ENCODE measurements at places on chromosomes 3 and 15.

- no peak for DNase-seq
Measured at GRCh38 chr15:91152896-91153581, 53.0 kb downstream of the SV2B start.

DNA sequence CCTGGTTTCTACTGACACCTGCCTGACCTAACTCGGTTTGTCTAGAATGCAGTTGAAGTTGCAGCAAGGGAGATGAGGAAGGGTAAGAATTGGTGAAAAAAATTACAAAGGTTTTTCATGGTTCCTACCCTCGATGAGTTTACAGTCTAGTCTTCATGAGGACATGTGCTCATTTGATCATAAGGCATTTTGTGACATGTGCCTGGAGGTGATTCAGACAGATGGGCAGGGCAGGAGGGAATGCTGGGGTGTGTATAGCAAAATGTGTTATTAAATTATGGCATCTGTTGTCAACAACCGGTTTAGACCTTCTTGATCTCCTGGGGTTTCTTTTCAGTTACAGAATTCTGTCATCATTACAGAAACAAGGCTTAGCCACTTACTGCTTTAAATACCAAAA is 101.2 kb downstream of the CACNA1D start:
- DNase-seq, result no peak

DNA sequence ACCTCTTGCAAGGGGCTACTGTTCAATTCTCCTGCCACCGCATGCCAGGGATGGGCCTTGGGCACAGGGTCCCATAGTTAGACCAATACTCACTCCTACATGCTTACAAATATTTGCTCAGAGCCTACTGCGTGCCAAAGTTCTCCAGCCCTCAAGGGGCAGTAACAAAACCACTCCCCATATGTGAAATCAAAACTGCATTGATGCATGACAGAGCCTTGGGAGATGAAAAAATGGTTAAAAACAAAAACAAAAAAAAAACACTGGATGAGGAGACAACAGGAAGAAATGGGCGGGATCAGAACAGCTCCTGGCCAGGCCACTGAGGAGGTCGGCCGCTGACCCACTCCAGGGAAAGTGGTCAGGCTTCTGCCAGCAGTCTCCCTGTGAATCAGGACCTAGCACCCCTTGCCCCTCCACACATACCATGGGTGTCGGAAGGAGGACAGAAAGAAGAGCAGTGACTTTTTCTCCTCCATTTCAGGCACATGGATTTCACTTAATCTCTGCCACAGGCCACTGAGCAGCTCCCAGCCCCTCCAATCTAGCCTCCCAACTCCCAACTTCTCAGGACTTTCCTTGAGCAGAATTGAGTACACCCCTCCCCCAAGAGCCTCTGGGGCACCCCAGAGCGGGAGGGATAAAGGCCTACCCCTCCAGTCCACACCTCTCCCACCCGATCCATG is 2.8 kb downstream of the PLXNB1 start:
- DNase-seq, result no peak

DNA sequence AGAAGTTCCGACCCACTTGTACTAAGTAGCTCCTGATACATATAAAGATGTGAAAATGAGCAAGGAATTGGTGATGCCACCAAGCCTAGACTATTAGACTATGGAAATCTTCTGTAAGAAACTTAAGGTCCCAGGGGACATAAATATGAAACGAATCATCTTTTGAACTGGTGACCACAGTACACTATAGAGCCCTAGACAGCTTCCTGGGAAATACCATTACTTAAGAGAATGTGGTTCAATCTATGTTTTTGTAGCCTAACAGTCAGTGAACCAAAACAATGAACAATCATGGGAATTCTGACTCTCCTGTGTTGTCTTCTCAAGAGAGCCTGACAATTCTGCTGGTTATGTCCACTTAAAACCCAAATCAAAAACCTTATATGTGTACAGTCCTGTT is 191.6 kb downstream of the GREM1 start:
- DNase-seq, result peak; percentile 7

DNA sequence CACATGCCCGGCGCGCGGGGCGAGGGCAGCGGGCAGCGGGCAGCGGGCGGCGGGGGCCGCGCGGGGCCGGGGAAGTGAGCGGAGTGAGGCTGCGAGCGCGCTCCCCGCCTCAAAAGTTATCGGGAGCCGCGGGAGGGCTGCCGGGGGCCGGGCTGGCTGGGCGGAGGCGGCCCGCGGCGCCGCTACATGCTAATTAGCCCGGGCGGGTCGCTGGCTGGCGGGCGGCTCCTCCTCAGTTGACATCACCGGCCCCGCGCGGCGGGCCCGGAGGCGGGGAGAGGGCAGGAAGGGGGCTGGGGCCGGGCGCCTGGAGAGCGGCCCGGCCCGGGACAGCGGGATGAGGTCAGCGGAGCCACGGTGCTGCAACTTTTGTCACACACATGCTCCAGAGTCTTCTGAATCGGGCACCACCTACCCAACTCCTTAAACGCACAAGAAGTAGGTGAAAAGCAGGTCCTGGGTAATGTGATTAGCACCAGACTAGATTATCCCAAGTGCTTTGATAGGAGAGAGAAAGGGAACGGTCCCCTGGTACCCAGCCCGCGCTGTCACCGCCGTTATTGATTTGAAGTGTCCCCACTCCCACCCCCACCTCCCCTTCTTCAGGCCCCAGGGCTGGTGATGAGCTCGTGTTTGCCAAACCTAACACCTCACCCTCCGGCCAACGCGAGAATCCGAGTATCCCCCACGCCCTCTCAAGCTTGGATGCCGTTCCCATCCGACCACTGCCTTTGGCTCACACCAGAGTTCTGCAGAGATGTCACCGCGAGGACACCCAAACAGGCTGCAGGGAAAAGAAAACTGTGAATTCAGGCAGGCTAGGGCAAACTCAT is at the start of gene HEG1:
Gene HEG1, minus strand, starts transcription at position 85 of the 833 bp plus-strand sequence. CDS start 107 bp downstream, outside the sequence.
- DNase-seq, result no peak

DNA sequence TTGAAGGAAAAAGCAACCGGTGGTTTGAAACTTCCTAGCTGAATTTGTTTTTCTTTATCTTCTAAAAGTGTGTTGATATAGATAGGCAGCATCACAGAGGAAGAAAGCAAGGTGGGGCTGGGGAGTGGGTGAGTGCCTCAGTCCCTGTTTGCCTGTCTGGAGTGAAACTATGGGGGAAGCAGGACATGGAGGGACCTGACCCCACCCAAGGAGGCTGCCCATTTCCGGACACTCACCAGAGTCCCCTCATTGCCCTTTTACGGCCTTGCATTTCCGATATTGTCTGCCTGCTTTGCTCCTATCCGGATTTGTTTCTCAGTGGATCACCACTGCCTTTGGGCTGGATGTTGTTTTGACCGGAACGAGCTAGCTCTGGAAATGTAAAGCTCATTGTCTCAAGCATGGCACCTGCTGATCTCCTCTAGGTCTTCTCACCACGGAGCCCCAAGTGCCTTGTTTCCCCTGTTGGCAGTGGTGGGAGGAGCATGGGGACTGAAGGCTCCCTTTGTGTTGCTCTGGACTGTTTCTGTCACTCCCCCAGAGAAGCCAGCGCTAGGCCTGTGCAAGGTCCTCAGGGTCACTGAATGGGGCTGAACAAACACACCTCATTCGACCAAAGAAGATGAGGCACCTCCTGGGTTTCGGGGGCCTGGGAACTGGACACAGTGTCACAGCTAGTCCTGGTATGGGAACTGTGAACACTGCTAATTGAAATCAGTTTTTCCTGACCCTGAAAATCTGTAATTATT is 7.0 kb downstream of the CLDN11 start:
- DNase-seq, result no peak

DNA sequence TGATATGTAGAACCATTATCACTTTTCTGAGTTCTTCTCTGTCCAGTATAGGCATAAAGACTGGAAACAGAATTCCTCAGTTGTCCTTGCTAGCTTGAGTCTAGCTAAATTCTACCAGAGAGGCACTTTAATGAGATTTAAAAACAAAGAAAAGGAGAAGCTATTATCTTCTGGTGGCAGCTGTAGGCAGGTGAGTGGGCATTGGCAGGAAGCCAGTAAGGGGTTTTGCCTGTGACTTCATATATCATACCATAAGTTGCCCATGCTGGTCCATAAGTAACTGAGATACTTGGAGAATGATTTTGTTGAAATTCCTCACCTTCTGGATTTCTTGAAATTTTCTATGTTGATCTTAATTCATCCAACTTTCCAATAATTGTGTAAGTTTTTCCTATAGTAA is 402.3 kb upstream of the TGFBR2 start:
- no peak for DNase-seq

- no peak for DNase-seq
Measured at GRCh38 chr3:17140670-17141505, 256.1 kb downstream of the PLCL2 start.

GRCh38 chr15:50879016-50879617 is 29.4 kb upstream of the AP4E1 start:
- DNase-seq, result no peak

DNA sequence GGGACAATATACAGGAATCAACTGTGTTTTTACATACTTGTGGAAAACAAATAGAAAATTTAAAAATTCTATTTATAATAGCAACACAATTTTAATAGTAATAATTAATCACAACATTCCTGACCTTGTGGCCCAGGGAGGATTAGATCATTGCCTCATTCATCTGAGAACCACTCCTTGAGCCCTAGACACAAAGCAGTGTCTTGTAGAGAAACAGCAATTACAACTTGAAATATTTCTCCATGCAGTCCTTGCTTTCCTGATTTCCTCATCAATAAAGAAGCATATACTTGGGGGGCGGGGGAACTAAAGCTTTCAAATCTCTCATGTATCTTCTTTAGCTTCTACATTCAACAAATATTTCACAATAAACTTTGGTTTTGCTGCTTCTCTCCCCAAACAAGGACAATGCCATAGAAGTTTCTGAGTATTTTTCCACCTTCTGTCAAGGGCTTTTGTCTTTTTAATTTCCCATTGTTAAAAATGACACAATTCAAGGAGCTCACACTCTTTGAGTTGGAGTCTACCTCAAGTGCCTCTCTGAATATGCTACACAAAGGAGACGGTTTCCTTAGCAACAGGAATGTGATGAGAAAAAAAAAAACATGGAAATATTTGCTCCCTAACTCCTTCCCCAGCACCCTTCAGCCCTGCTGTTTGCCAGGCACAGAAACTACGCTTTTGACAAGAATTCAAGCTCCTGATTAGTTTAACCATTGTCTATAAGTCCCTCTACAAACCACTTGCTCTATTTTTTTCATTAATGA is 118.8 kb downstream of the ARPP21 start:
- no peak for DNase-seq

DNA sequence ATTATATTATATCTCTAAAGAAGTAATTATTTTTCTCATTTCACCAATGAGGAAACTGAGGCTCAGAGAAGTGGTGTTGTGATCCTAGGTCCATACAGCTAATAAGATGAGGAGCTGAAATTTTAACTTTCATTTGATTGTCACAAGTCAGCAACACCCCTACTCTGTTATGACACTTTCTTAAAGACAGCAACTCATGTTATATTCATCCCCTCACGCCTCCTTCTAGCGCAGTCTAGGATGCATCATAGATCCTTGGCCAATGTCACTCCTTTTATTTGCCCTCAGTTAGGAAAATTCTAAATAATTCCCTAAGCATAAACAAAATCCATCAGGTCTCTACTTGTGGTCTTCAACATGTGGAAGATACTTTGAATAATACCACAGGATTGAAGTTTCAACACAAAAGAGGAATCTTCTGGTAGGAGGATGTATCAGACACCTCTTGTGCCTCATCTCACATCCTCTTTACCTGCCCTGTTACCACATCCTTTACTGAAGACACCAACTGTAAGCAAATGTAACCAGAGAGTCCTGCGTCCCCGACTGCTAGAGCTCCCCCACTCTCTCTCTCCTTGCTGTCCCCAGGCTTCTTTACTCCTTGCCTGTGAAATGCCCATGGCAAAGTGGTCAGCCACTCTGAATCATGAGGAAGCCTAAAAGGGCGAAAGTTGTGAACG is 53.7 kb downstream of the TRIM42 start:
- no peak for DNase-seq

- no peak for DNase-seq
Measured at GRCh38 chr3:71710906-71711494, 14.2 kb downstream of the EIF4E3 start.

DNA sequence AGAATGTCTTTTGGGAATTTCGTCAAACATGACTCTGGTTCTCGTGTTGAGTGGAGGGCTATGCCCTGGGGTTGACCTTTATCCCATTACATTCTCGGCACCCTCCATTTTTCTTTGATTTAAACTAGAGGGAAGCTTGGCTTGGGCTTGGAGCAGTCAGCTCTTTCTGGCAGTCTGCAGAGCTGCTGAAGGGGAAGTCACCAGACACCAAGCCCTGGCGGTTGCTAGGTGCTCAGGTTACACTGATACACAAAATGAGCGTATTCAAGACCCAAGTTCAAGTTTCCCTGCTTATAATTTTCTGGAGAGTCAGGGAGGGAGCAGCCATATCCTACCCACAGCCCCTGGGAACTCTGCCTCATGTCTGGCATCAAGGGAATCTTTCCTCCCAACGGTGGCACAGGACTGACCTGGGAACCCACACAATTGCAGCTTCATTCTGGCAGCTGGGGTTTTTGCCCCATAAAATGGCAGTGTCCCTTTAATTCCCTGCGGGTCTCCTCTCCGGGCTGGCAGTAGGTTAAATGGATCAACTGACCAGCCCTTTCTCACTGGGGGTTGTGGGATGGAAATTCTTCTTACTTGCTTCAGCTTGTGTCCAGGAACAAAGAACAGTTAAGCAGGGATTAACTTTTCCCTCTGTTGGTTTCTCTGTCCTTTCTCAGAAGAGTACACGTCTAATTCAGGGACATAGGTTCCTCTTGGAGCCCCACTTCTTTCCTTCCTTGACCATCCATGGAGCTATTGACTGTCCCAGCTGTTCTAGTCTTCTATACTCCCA is 110.0 kb upstream of the DLG1 start:
- no peak for DNase-seq

All from foreskin keratinocyte (primary cell).